ENCODE measurements at places on chromosomes 1 and 21.

DNA sequence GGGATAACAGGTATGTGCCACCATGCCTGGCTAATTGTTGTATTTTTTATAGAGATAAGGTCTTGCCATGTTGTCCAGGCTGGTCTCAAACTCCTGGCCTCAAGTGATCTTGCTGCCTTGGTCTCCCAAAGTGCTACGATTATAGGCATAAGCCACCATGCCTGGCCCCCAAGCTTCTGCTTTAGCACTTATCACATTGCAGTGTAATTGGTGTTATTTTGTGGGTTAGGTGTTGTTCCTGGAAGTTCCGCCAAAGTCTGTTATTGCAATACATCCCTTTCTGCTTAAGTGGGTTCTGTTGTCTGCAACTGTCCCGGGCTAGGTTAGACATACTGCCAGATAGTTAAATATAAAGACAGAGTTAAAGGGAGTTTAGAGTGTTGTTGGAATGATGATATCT, 3.4 kb downstream of the ZCCHC17 start:
- no peak for DNase-seq

- no peak for DNase-seq
These were observed 41.5 kb downstream of the SLC66A1 start for GRCh38 chr1:19353596-19353995.

- no peak for DNase-seq
These were observed 8.3 kb downstream of the WARS2 start for GRCh38 chr1:119132179-119132578.

- no peak for DNase-seq
These were observed 33.7 kb downstream of the PSEN2 start for GRCh38 chr1:226903819-226904716.

DNA sequence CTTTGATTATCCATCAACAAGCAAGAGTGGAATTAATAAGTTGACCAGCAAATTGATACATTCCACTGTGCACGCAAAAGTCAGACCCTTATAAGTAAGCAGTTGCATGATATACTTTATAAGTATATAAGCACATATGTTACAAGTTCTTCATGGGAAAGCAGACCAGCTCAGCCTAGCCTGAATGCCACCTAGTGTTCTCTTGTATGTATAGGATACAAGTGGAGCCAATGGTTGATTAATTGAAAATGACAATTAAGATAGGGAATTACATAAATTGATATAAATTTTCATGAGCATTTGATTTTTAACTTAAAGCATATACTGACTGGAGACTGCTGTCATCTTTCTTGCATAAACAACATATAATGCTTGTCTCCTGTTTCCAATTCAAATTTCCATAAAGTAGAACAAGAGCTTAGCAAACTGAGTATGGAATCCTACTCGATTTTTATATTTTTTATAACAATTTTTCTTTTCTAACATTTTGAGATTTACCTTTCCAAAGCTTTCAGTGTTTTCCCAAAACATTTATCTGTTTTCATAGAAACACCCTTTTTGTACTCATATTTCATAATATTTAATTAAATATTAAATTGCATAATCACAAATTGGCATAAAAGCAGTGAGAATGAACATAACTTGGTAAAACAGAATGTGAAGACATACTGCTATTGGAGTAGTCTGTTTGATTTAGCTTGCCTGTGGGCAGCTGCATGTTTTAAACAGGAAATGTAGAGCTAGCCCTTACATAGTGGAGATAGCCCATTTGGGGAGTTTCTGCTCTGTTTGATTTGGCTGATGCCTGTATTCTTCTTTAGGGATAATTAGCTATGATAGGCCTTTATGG, 62.8 kb downstream of the MAGI3 start:
- no peak for DNase-seq

DNA sequence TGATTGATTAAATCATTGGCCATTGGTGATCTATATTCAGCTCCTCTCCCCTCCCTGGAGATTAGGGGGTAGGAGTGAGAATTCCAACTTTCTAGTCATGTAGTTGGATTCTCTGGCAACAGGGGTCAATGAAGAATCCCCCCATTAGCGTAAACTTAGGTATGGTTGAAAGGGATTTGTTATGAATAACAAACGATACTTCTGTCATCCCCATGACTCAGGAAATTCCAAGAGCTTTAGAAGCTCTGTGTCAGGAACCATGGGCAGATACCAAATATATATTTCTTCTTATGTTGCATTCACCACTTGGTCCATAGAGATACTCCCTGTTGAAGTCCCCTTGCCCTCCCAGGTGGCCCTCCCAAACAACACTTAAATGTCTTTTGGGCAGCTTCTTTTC, 124.5 kb downstream of the DNM3 start:
- DNase-seq, result no peak

DNA sequence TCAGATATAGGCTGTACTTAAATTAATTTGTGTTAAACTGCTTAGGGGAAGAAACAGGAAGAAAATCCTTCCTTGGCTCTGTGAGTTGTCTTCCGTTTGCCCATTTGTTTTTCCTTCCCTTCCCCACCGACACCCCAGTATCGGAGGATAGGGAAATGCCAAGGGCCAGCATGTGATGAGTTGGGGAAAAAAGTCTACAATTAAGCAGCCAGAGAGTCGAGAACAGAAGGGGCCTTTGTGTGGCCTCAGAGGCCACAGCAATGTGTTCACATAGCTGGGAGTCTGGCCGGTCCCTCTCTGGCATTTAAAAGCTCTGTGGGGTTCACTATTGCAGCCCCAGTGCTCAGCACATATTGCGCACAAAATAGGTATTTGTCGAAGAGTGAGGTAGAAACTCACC, 489.3 kb downstream of the MATN1 start:
- DNase-seq, result no peak

DNA sequence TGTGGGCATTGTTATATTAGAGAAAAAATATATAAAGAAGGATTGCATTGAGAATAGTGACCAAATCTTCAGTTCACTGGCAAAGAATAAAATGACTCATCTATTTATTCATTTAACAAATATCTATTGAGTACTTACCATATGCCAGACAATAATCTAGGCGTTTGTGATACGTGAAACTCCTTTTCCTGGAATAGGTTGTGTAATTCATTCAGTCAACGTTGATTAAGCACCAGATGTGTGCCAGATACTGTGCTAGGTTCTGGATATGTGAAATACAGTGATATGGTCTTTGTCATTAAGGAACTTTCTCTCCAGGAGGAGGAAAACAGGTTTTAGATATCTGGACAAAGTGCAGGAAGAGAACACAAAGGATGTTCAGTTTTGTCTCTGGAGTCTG, 344.5 kb downstream of the RWDD3 start:
- DNase-seq, result no peak

DNA sequence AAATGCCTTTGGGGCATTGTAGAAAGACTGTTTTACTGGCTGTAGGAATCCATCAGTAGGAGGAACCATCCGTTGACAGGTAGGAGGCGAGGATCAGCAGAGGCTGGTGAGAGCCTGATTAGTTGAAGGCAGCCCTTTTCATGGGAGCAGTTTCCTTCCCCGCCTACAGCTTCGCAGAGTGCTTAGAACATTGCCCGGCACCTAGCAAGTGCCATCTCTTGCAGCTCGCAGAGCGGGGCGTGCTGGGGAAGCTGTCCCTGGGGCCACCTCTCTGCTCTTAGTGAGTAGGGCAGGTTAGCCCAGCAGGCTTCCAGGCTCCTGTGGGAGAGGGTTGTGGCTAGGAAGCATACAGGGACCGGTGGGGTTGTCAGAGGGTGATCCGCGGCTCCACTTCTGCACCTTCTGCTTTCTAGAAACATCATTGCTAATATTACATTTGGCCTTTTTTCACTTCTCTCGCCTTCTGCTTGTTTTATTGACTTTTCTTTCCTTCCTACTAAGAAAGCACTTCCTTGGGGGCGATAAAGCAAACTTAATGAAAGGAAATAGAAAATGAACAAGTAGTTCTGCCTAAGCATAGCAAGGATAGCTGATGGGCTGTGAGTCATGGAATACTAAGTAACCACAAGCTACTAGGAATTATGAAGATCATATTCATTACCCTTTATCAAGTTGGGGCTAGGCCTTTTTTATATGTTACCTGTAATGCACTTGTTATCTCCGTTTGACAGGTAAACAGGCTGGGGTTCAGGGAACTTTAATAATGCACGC, 176.7 kb downstream of the GALNT2 start:
- DNase-seq, result no peak

- no peak for DNase-seq
These were observed 264.7 kb downstream of the CTH start for GRCh38 chr1:70675737-70676156.

DNA sequence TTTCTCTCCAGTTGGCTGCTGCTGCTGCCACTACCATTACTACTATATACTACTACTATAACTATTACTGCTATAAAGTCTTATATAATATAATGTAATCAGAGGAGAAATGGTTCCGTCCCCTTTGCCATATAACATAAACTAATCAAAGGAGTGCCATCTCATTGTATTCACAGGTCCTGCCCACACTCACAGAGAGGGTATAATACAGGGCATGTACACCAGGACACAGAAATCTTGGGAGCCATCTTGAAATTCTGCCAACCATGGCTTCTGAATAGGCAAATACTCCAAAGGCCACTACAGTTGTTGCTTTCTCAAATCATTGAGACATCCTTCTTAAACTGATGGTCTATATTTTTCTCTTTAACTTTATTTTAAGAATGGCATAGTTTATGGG, 6.9 kb upstream of the ZRANB2 start:
- DNase-seq, result no peak

DNA sequence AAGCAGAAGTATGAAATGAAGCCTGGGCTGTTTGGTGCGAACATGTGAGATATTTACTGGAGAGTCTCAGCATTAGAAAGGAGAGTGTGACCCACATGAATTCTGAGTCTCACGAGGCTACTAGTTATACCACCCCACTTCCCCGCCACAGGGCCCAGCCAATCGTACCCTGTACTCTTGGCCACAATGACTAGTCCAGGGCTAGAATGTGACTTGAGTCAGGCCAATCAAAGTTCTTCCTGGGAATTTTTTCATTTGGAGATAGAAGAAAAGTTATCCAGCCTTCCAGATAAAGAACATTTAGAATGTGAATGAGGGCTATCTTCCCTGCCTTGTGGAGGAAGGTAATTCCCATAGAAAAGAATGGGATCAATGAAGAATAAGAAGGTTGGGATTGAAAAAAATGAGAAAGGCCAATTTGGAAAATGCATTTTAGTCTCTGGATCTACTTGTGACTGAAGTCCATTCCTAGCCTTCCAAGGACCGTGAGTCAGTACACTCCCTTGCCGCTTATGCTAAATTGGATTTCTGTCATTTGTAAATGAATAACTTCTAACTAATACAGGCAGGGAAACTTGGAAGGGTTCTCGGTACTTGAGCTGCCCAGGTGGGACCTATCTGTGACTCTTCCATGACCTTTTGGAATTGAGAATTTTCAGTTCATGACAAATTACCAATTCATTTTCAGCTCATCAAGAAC, 12.3 kb upstream of the RIMKLA start:
- no peak for DNase-seq

DNA sequence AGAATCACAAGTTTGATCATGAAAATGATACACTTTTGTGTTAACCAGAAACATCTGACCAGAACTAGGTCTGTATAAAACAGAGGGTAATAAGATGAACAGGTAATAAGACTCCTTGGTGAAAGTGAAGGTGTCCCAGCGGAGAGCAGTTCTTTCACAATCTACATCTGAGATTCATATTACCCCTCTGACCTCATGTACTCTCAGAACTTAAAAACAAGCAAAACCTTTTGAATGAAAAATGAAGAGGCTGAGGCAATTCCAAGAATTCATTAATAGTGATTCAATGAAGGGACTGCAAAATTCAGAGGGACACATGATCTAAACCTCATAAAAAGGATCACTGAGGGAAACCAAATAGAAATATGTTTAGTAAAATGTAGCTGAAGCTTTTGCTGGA, 10.9 kb upstream of the MPZL1 start:
- DNase-seq, result no peak

GRCh38 chr21:38702196-38702595, 103.5 kb upstream of the ETS2 start:
- DNase-seq, result no peak

DNA sequence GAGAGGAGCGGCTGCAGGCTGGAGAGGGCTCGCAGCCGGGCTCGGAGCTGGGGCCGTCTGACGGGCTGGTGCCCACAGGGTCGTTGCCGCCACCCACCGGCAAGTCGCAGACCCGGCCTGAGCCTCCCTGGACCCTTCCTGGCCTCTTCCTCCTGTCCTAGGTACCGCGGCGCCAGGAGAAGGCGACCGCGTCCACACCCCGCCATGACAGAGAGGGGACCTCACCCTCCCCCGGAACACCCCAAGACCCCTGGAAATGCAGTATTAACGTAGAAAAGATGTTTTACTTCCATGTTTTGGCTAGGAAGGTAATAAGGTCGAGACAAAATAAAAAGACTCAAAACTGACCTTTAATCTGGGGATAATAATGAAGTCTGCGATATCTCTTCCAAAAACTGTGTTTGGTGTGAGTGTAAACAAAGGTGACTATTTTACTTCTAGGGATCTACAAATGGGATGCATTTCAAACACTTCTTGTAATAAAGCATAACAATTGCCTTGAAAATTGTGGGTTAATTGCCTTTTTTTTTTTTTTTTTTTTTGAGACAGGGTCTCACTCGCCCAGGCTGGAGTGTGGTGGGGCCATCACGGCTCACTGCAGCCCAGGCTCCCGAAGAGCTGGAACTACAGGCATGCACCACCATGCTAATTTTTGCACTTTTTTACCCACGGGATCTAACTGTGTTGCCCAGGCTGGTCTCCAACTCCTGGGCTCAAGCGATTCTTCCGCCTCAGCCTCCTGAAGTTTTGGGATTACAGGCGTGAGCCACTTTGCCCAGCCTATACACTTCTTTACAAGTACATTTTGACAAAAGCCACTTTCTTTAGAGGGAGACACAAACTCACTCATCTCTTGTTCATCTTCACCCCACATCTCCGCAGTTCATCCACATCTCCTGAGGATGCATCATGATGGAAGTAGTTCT, 838 bp upstream of the RSRP1 start:
- DNase-seq, result no peak

DNA sequence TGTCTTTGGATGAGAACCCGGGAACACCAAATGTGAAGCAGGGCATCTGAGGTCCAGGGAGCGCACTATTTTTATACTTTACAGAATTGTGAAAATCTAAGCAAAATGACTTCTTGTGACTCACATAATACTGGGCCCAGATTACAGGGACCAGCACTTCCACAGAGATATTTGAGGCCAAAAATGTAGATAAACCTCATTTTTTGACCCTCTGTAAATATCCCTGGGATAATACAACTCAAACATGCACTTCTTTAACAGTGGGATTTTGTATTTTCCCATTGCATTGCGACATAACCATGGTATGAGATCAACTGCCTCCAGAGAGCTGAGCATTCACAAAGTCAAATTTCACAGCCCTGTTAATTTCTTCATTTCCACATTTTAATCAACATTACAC, 289.4 kb upstream of the ADGRL4 start:
- no peak for DNase-seq

GRCh38 chr1:6285336-6285735, 24.4 kb upstream of the GPR153 start:
- DNase-seq, result no peak

- no peak for DNase-seq
These were observed 49.3 kb downstream of the VWA5B1 start for GRCh38 chr1:20339811-20340457.

- DNase-seq, result peak; percentile 69
These were observed 2.9 kb downstream of the LMO4 start for GRCh38 chr1:87331365-87332241.

GRCh38 chr1:63612971-63613370, 19.8 kb downstream of the PGM1 start:
- no peak for DNase-seq

Data from activated CD4-positive, alpha-beta T cell treated with anti-CD3 and anti-CD28 coated beads, Interleukin-2, amount 50 U/mL, for 1 hour (primary cell).